ENCODE measurements at places on chromosomes 4 and X.

DNA sequence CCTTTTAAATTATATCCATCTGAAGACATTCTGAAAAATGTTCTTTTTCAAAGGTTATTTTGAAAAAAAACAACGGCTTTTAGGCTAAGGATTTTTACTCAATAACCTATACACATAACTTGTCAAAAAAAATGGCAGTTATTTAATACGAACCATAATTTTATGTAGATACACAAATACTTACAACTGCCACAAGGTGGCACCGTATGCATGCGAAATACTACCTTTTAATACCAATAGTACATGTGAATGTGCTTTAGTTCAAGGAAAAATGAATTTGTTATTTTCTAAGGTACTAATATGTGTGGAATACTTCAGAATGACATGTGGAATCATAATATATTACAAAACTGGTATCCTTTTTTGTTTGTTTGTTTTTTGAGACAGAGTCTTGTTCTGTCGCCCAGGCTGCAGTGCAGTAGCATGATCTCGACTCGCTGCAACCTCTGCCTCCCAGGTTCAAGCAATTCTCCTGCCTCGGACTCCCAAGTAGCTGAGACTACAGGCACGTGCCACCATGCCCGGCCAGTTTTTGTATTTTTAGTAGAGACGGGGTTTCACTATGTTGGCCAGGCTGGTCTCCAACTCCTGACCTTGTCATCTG, 4.6 kb upstream of the MAD2L1 start:
- DNase-seq: peak; percentile 67

DNA sequence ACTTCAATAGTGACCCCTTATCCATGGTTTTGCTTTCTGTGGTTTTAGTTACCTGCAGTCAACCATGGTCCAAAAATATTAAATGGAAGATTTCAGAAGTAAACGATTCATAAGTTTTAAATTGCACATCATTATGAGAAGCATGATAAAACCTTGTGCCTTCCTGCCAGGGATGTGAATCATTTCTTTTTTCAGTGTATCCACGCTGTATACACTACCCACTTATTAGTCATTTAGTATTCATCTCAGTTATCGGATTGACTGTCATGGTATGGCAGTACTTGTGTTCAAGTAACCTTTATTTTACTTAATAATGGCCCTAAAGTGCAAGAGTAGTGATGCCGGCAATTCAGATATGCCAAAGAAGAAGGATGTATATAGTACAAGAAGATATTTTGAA, 37.7 kb upstream of the TASL start:
- no peak for DNase-seq

GRCh38 chr4:37243722-37244582, 591 bp upstream of the NWD2 start:
- no peak for DNase-seq

GRCh38 chr4:84681486-84682274, 98.8 kb downstream of the CDS1 start:
- no peak for DNase-seq

GRCh38 chrX:56281789-56282188, 49.6 kb downstream of the KLF8 start:
- peak; percentile 33 for DNase-seq

DNA sequence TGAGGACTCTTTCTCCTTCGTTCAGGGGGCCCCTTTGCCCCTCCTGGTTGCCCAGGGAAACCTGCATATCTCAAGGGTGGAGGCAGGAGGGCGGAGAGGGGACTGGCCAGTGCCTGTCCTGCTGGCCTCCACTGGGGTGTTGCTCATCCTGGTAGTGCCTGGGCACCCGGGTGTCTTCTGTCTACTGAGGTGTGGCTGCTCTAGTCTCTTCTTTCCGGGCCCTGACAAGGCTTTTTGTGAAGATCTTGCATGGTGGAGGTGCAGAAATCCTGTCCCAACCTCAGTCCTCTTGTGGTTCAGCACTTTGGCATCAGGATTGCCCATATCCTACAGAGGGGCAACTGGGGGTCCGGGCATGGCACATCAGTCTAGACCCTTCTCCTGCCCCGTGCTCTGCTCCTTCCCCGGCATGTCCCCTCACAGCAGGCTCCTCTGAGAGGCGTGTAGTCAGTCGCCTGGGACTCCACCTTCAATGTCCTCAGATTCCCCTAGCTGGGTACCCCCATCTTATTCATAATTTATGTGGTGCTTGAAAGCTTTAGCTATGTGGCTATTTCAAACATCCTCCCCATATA, 1.9 kb downstream of the CCDC110 start:
- peak; percentile 5 for DNase-seq

DNA sequence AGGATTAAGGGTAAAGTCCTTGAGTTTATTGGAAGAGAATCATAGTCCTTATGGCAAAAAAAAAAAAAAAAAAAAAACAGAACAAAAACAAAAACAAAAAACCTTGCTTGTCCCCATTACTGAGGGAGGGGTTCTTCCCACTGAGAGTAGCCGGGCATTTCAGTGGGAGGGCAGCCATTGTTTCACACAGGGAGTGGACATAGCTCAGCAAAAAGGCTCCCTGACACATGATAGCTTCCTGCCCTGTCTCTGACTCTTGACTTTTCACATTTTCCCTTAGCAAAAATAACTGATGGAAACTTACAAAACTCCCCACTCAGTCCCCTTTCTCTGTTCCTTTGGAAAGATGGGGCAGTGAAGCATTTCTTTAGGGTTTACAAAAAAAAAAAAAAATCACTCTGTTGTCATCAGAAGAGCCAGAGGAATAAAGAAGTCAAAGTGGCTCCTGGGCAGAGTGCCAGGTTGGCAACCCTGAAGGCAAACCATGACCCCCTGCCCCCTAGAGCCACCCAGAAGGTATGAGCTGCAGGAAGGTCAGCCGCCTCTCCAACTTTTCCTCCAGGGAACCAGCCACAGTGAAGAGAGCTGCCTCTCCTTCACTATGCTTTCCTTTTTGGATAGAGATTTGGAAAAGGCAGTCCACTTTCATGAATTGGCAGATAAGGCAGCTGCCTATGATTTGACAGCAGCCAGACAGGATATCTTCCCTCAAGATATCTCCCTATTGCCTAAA, 170.6 kb downstream of the KDR start:
- no peak for DNase-seq
